ENCODE measurements at places on chromosomes 3 and 15.

- DNase-seq = no peak
Observed at GRCh38 chr3:101381809-101382208, 61.4 kb upstream of the IMPG2 start.

GRCh38 chr15:58793862-58794261 is 22.8 kb downstream of the MINDY2 start:
- peak; percentile 97 for DNase-seq

- no peak for DNase-seq
Observed at GRCh38 chr15:35130245-35130644, 45.1 kb upstream of the NANOGP8 start.

DNA sequence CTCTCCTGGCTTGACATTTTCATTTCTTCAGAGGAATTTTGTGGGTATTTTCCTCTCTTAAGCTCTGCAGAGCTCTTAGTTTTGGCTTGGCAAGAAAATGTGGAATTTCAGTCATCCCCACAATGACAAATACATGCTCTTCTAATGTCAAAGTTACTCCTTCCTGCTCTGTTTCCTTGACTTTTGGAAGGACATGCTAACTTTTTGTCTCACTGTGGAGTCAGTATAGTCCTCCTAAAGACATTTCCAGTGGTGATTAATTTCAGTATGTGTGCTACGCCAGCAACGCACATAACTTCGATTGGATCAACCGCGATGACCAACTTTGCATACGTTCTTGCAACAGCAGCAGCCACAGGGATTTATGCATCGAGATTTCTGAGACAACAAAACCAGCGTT is 13.3 kb downstream of the EBLN2 start:
- DNase-seq = no peak

DNA sequence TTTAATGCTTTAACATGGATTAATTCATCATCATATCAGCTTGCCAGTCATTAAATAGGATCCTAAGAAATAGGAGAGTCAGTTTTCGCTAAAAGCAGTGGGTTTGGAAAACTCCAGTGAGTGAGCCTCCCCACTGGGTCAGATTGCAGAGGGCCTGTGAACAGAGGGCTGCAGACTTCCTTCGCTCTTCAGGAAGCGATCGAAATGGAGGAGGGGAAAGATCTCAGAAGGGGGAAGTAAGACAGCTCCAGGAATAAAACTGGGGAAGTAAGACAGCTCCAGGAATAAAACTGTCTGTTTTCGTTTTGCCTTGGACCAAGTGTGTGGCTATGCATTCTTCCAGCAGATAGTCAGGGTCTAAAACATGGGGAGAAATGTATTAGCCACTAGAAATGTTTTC is 124.8 kb upstream of the C15orf61 start:
- DNase-seq = no peak

- DNase-seq = no peak
Observed at GRCh38 chr15:71781179-71781964, 29.0 kb upstream of the NR2E3 start.

- DNase-seq = no peak
Observed at GRCh38 chr3:48299746-48300712, 33.4 kb downstream of the SPINK8 start.

- DNase-seq = peak; percentile 83
Observed at GRCh38 chr3:100030346-100030745, 84.0 kb downstream of the FILIP1L start.

- no peak for DNase-seq
Observed at GRCh38 chr3:146561879-146562278, 17.5 kb upstream of the PLSCR1 start.

- no peak for DNase-seq
Observed at GRCh38 chr3:129493206-129493605, 35.2 kb upstream of the RHO start.

GRCh38 chr3:134066651-134067530 is 37.2 kb upstream of the SLCO2A1 start:
- DNase-seq = no peak

- DNase-seq = no peak
Observed at GRCh38 chr15:90071220-90071807, 31.0 kb downstream of the IDH2 start.

DNA sequence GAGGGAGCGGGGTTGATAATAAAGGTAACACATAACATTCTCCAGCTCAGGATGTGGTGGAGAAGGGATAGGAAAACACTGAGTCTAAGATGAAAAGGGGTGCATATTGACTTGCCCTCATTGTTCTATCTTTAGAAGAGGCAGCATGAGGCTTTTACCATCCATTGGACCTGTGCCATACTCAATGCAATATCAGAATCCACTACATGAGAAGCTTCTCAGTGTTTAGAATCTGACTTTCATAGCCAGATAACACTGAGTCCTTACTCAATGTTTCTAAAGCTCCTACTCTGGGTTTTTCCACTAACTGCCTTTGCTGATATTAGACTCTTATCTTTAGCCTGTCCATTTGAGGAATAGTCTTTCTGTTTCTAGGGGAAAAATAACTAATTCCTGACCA is 24.3 kb upstream of the GADL1 start:
- DNase-seq = no peak

DNA sequence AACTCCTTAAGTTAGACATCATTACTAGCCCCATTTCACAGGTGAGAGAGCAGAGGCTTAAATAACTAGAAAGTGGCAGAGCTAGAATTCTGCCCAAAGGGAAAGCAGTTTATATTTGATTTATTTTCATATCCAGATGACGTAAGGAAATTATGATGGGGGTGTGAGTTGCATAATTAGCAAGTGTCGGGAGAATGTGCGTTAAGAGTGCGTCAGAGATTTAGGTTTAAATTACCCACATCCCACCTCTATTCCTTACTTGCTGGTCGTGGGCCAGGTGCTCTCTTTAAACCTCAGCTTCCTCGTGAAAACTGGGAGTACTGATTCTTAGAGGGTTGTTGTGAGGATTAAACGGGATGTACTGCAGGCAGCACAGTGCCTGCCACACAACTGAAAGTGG is 32.3 kb downstream of the FSTL1 start:
- DNase-seq = no peak

DNA sequence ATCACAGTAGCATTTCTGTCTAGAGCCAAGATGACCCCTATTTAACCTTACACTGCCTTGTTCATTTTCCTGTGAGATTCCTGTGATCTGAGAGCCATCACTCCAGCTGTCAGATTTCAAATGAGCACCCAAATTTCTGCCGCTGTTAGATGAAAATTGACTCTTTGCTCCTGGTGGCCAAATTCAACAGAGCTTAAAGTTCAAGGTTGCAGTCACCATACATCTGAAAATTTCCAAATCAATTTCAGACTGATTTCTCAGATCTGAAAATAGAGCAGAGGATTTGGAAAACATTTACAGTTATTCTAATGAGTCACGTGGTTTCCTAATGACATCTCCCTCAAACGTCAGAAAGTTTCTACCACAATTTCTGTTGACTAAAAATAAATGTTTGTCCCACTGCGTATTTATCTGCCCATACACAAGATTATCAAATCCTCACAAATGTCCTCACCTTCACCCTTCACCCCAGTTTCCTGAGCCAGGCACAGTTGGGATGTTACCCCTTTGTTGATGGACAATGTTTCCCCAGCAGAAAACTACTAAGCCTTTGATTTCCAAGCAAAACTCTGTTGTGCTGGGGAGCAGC is 16.4 kb downstream of the HDC start:
- no peak for DNase-seq

DNA sequence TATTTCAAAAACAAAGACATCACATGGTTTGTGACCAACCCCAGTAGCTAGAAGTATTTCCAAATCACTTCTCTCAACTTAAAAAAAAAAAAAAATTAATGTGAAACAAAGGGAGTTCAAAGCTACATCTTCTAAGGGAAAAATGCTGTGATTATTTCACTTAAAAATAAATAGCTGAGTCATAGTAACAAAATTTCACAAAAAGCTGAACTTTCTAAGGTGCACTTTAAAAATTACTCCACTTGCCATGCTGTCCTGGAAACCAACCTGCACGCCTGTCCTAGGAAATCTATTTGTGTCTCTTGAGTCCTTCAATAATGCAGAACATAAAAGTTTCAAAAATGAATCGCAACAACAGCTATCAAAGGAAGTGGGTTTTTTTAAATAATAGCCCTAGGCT is 1.8 kb downstream of the ACAP2 start:
- DNase-seq = no peak

DNA sequence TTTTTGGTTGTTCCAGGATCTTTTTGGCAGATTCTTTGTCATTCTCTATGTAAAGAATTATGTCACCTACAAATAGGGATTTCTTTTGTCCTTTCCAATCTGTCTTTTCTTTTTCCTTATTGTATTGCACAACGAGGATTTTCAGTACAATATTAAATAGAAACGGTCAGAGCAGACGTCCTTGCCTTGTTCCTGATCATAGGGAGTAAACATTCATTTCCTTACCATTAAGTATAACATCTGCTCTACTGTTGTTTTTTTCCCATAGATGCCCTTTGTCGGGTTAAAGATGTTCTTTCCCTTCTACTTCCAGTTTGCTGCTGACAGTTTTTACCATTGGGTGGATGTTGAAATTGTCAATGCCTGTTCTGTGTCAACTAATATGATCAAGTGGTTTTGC is 528.4 kb downstream of the OCA2 start:
- no peak for DNase-seq

DNA sequence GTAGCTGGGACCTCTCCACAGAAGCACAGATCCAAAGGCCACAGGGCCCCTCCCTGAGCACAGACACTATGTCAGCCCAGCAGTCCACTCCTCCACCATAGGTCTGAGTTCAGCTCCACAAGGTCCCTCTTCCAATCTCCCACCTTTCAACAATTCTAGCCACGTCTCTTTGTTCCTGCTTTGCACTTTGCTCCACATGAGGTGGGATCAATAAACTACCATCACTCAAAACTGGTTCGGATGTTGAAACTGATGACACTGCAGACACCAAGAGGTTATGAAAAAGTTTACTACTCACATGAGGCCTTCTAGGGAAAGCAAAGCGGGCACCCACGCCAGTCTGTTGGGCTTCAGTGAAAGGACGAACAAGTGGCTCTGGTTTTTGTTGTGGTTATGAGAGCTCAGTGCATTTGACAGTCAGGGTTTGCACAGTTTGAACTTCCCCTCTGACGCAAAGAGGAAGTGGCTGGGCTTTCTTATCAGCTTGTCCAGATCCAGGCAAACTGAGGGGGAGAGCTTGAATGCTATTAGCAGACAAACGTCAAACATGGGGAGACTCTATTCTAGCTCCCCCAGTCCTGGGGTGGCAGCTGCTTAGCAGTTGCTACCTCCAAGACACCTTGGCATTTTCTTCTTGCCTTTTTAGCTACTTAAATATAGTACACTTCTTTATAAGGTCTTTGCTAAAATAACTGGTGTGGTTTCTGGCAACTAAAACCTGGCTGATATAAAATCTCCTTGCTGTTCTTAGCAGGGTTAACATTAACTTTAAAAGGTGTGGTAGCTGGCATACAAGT is 37.8 kb downstream of the ZNF445 start:
- DNase-seq = no peak
